AG04449 (cell line): ENCODE measurements at places on chromosomes 1 and 21.
A peak's percentile ranks its signal among the peaks of the same experiment; 100 is the strongest.

- no peak for DNase-seq
These were observed 14.0 kb downstream of the ZNF644 start for GRCh38 chr1:91007827-91008226.

DNA sequence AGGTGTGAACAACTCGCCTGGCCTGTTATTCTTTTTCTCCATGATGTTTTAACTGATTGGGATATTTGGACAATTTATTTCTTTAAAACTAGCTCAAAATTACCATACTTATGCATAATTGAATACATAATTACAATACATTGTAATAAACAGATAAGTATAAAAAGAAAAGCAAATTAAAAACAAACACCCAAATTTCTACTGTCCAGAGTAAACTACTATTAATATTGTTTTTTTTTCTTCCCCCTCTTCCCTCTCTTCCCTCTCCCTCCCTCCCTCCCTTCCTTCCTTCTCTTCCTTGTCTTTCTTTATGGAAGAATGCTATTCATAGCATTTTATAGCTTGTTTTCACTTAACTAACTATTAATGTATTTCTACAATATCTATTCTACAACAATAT lies 117.7 kb upstream of the IVNS1ABP start:
- no peak for DNase-seq

DNA sequence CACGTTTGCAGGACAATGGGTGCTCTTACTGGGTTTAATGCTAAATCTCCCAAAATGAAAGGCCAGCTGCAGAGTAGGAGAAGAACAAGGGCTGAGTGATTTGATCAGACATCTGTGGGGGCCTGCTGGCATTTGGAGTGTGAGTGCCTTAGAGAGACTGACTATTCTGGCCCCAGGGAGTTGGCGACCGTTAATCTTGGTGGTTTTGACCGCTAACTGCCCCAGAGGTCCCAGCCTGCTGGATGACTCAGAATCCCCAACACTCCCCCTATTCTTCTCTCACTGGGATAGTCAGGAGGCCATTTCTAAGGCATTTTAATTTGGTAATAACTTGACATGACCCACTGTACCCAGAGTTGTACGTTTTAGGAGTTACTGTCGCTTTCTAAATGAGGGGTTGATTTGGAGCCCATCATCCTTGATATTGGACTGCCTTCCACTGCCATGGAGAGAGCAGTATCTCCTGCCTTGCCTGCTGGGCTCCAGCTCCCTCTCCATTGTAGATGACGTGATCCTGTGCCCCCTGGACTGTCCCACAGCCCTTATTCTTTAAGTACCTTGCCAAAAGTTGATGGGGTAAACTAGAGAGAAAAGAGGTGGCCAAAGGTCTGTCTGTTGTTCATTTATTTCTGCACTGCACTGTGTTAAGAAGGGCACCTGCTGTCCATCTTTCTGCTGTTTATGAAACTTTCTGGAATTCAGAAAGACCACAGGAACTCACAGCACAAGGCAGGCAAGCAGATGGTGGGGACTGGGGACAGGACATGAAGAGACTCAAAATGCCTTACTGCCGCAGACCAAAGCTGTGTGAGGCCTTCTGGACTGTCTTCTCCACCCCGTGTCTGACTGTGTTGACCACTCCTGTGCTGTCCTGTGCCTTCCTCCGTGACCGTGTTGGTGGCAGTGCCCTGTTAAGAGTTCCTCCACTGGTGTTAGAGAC lies 98.2 kb upstream of the ARTN start:
- peak; percentile 33 for DNase-seq

GRCh38 chr1:160024195-160024905 lies 7.4 kb downstream of the PIGM start:
- DNase-seq = no peak

DNA sequence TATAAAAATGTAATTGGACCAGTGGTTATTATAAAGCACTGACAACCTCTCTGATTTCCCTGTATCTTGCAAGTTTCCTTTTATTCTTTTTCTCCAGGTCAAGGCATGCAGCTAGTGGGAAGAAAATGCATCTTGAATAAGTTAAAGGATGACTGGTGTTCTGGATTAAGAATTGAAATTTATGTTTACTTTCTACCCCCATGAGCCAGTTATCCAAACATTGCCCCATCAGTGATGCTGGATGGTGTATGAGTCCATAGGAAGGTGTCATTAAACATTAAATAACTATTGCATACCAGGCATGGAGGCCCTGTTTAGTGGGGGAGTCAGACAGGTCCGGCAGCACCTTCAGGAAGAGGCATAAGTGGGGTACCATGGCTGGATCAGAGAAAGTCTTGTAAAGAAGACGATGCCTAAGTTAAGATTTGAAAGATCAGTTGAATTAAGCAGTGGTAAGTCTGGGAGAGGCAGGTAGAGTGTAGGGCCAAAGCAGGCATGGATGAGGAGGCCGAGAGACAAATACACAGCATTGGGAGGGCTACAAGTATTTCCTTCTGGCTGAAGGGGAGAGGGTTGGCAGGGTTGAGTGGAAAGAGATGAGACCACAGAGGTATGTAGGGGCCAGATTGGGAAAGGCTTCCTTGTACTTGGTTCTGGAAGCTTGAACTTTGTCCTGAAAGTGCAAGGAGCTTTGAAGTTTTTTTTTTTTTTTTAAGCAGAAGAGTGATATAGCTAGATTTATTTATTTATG lies 5.7 kb downstream of the SZRD1 start:
- DNase-seq = no peak

- no peak for DNase-seq
These were observed 3.5 kb downstream of the NAV1 start for GRCh38 chr1:201542309-201543035.

- DNase-seq = no peak
These were observed 8.4 kb upstream of the GALNT2 start for GRCh38 chr1:230058626-230059025.

GRCh38 chr1:16971341-16972188 lies 8.9 kb downstream of the MFAP2 start:
- no peak for DNase-seq

DNA sequence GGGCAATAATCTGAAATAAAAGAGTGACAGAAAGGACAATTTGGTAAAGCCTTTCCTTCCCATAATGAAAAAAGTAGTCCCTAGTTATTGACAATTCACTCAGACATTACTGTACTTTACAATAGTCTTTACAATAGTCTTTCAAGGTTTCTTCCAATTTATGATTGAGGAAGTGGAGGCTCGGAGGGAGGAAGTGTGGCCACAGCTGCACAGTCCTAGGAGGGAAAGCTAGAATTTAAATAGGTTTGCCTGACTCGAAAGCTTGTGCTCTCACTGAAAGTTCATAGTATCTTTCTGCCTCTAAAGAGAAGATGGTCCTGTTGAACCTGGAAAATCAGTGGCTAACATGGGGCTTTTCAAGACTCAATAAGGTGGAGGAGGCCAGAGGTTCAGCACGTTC lies 203.2 kb downstream of the SDCCAG8 start:
- no peak for DNase-seq

- no peak for DNase-seq
These were observed 70.3 kb downstream of the CD46 start for GRCh38 chr1:207822124-207822601.

GRCh38 chr1:230563591-230563990 lies 78.7 kb upstream of the COG2 start:
- DNase-seq = no peak

DNA sequence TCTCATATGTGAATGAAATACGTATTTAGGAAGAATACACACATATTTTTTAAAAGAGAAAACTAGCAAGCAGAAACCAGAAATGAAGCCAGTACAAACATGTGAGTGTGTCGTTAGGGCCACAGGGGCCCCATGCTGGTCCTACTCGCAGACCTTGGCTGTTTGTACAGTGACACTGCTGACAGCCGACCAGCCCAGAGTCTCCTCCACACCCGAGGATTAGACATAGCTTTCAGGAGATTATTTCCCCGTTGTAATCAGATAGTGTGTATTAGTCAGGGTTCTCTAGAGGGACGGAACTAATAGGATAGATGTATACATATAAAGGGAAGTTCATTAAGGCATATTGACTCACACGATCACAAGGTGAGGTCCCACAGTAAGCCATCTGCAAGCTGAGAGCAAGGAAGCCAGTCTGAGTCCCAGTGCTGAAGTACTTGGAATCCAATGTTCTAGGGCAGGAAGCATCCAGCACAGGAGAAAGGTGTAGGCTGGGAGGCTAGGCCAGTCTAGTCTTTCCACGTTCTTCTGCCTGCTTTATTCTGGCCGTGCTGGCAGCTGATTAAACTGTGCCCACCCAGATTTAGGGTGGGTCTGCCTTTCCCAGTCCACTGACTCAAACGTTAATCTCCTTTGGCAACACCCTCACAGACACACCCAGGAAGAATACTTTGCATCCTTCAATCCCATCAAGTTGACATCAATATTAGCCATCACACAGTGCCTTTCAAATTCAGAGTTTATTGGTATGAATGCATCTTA lies 51.2 kb downstream of the DIP2A start:
- no peak for DNase-seq

DNA sequence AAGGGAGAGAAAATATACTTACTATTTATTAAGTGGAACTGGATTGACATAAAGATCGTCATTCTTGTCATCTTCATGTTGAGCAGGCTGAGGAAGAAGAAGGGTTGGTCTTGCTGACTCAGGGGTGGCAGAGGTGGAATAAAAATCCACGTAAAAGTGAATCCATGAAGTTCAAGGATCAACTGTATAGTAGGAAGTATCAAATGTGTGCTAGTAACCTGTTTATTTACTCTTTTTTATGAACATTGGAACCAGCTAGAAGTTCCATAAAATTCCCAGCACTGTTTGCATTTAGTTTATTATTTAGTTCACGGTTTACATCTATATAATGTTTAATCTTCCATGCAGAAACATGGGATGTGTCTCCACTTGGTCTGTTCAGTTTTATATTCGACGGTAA lies 70.7 kb downstream of the PLPPR4 start:
- DNase-seq = no peak

GRCh38 chr21:31531967-31532366 lies 127.5 kb upstream of the SOD1 start:
- DNase-seq = no peak

- DNase-seq = no peak
These were observed at the start of gene LHX8 for GRCh38 chr1:75133750-75134646. Gene LHX8 (plus strand): TSS chr1:75134388. CDS start chr1:75136615, 2,227 bp downstream.

DNA sequence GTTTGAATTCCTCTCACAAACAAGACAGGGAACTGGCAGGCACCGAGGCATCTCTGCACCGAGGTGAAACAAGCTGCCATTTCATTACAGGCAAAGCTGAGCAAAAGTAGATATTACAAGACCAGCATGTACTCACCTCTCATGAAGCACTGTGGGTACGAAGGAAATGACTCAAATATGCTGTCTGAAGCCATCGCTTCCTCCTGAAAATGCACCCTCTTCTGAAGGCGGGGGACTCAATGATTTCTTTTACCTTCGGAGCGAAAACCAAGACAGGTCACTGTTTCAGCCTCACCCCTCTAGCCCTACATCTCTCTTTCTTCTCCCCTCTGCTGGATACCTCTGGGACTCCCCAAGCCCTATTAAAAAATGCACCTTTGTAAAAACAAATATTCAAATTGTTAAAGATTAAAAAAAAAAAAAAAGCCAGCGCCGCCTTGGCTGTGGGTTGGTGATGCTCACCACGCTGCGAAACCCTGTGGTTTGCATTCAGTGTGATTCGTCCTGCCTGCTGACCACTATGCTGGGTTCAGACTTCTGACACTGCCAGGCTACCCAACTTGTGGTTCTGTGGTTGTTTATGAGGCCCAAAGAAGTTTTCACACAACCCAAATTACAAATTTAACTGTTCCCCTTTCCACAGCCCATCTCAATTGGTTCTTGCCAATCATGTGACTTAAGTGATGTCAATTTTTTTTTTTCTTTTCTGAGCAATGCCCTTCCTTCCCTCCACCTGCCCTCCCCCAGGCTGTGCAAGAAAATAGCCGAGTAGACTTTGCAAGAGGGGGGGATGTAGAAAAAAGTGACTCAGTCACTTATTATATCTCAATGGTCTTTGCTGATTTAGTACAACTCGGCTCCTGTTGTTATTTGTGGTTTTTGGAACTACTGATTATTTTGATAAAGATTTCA lies at the start of gene RUNX1:
Gene RUNX1, minus strand, starts transcription at position 597 of the 912 bp plus-strand sequence.
- no peak for DNase-seq

DNA sequence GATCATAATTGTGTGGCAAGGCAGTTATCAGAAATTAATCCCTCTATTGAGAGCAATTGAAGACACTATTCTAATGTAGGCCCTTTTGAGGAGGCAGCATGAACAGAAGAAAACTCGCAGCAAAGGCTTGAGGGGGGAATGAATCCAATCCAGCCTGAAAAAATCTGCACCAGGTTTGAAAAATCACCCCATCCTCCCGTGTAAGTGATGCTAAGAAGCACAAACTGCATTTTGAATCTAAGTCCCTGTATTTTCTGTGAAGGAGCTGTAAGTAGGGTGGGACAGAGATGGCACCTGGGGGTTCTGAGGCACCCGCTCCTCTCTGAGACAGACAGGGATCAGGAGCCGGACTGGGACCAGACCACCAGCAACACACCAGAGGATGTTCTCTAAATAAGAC lies at the start of gene CRB1:
Gene CRB1, plus strand, starts transcription at position 241 of the 400 bp plus-strand sequence. CDS start 161 bp downstream, outside the sequence.
- DNase-seq = no peak

DNA sequence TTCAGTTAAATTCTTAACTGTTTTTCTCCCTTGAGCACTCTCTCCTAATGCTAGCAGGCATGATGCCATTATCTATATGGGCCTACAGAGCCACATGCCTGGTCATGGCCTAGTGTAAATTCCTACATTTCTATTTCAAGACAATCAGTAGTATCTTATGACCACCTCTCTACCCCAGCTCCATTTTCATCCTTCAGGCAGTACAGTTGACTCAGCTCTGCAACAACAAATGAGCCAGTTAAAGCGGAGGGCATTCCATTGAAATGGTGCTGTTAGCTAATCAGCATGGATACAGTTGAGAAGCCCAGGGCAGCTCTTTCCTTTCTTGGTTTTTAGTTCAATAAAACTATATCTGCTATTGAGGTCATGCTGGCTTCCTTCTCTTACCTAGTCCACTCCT lies 150.0 kb downstream of the PPP1R12B start:
- no peak for DNase-seq

- DNase-seq = no peak
These were observed 151.7 kb upstream of the SAMSN1 start for GRCh38 chr21:14697769-14698168.

DNA sequence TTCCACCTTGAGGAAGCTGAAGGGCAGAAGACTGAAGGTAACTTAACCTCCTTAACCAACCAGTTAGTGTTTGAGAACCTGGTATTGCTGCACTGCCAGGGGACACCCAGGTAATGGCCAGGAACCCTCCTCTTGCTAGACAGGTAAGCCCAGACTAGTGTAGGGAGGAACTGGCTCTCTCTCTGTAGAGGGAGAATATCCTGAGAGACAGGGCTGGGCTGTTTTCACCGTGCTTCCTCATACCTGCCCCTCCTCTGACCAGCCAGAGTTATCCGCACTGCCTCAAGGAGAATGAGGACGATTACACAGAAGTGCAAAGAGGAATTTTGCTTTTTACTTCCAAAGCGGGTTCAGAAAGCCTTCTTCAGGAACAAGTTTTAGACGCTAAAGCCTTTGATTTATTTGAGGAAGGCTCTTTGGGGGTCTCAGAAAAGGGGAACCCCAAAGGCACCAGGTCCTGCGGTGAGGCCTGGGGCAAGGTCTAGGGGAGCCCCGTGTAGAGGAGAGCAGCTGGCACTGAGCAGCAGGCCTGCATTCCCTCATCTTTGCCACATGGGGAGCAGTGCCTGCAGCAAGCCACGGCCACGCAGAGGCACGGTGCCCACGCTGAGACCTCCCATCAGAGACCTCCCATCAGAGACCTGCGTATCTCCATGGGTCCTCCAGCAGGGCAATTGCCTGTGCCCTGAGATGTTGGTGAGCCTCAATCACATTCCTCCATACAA lies 13.5 kb downstream of the GNG4 start:
- DNase-seq = no peak

- DNase-seq = no peak
These were observed 10.7 kb upstream of the GPR153 start for GRCh38 chr1:6271554-6271953.

- DNase-seq = peak; percentile 44
These were observed 23.2 kb downstream of the SGIP1 start for GRCh38 chr1:66557157-66557556.
